ENCODE measurements at places on chromosomes 11 and 22. TPM values are rescaled to one million over a fixed set of nuclear protein-coding genes. Genes with fewer than 3 reads are reported as not detected.
A peak's percentile ranks its signal among the peaks of the same experiment; 100 is the strongest.

Gene LINC01488
- total RNA-seq, result not detected

Gene MYRF
- 0.70 TPM for total RNA-seq

Gene KCNK7
- total RNA-seq, result 0.59 TPM

Gene RIC3
- 9.4 TPM for total RNA-seq

Gene TOB2
- total RNA-seq, result 59.8 TPM

Gene ADAMTS15
- total RNA-seq, result not detected

Gene SPI1
- total RNA-seq, result 1.8 TPM

Gene GSTT2
- total RNA-seq, result not detected

Gene CBX7
- total RNA-seq, result 26.4 TPM

Gene PLCB3
- 12.5 TPM for total RNA-seq

DNA sequence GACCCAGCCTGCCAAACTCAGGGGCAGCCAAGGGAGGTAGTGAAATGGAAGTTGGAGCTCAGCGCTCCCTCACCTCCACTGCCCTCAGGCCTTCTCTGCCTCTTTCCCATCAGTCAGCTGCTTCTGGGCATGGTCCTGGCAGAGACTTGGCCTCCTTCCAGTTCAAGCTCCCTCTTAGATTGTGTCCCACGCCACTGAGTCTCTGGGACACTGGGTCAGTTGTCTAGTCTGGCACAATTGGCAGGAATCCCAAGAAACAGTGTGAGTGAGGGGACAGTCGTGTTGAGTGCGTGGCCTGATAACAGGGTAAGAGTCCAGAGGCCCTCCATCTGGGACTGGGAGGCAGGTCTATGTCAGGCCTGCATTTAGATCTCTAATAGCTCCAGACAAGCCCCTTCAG, 7.1 kb upstream of the SLC35E4 start:
- no peak for DNase-seq

GRCh38 chr22:24403346-24403745, 24.1 kb upstream of the ADORA2A start:
- DNase-seq, result no peak

GRCh38 chr11:101288392-101288791, 158.8 kb upstream of the PGR start:
- no peak for DNase-seq

DNA sequence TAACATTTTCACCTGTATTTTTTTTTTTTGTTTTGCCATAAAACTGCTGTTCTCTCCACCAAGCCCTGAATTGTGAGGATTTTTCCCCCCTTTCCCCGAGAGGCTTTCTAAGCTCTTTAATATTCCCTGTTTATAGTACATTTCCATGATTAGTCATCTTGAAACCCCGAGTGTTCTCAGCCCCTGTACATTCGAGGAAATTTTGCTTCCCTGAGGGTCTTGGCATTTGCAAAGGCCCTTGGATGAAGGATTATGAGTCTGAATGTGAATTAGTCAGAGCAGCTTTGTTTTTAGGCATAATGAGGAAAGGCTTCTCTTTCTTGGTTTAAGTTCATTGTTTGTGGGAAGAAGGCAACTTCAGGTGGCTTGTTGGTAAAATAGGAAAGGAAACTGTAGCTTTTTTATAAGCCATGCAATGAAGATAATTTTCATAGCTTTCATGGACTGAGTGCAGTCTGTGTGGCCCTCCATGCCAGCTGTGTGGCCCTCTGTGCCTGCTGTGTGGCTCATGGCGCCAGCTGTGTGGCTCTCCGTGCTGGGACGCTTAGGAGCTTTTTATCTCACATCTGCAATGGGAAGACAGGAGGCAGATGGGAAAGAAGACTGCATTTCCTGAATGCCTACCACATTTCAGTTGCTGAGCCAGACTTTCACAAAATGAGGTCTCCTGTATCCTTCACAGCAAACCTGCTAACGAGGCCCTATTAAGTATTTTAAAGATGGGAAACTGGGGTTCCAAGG, 129.0 kb downstream of the TEAD1 start:
- DNase-seq, result no peak

GRCh38 chr11:79087238-79087960, 353.4 kb downstream of the TENM4 start:
- DNase-seq, result no peak

DNA sequence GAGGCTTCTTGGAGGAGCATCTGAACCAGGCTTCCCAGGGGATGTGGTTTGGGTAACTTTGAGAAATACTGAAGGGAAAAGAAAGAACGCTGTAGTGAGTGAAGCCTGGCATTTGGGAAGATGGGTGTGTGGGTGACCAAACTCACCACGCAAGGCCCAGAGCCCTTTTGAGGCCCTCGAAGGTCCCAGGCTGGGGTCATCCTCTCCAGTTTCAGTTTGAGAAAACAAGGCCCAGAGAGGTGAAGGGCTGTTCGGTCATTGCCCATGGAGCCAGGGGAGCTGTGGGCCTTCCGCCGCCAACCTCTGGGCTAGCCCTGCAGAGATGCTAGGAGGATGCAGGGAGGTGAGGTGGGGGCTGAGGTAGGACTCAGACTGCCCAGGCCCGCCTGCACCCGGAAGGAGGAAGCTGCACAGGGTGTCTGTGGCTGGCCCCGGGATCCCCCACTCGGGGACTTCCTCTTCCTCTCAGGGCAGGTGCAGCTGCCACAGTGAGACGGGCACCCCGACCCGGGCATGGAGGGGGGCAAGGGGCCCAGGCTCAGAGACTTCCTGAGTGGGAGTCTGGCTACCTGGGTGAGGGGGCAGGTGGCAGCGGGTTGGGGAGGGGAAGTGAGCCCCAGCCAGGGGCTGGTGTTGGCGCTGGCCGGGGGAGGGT, at the start of gene CCDC88B:
Gene CCDC88B, plus strand, starts transcription at position 451 of the 655 bp plus-strand sequence. Its CDS starts 63 bp downstream, at position 514.
- peak; percentile 83 for DNase-seq

DNA sequence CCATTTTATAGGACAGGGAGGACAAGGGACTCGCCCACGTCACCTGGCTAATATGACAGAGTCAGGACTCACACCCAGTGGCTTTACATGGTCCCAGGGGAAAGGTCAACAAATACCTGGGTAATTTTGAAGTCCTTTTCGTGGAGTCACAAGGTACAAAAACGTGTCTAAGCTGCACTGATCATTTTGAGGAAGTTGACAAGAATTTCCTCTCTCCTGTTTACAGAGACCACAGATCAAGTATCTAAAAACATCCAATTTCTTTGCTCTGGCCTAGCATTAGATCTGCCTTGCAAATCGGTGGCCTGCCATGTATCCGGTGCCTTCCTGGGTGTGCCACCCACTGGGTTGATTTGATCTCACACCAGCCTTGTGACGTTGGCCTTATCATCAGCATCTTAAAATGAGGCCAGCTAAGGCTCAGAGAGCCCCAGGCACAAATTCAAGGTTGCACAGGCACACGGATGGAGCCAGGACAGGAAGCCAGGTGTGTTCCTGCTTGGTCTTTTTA, 17.6 kb downstream of the GDPD5 start:
- DNase-seq, result peak; percentile 60

DNA sequence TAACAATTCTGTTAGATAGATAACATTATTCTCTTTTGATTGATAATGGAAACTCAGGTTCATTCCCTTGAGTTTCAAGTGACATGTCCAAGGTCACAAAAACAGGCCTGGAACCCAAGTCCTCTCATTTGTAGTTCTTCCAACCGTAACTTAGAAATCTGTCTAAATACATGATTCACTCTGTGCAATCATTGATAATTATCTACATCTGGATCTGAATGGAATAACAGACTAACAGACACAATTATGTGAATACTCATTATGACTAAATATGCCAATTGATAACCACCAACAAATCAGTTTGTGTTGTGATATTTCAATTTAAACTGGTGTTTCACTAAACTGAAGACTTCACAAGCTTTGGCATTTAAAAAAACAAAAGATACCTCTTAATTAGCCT, 71.0 kb downstream of the RBFOX2 start:
- DNase-seq, result no peak

GRCh38 chr11:128690665-128691101, 3.2 kb upstream of the FLI1 start:
- no peak for DNase-seq

- no peak for DNase-seq
Observed at GRCh38 chr11:103274025-103274424, 164.8 kb downstream of the DYNC2H1 start.

GRCh38 chr11:26806219-26806618, 84.4 kb upstream of the SLC5A12 start:
- DNase-seq, result no peak

DNA sequence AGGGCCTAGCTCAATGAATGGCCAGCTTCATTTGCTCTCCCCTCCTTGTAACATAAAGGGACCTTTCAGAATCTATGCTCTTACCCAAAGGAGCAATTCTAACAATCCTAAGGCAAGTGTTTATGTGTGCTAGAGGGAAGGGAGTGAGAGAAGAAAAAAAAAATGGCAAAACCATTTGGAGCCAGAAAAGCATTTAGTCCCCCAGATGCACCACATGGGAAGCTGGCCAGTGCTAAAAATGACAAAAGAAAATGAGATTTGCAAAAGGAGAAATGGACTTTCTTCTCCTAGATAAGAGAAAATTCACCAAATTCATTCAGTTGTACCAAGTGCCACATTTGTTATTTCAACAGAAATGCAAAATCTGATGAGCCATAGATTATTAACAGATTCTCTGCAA, 52.8 kb downstream of the SERGEF start:
- DNase-seq, result no peak

GRCh38 chr11:78040691-78041379, 17.8 kb upstream of the KCTD14 start:
- no peak for DNase-seq

GRCh38 chr22:19942157-19943081, 801 bp upstream of the TXNRD2 start:
- DNase-seq, result no peak

DNA sequence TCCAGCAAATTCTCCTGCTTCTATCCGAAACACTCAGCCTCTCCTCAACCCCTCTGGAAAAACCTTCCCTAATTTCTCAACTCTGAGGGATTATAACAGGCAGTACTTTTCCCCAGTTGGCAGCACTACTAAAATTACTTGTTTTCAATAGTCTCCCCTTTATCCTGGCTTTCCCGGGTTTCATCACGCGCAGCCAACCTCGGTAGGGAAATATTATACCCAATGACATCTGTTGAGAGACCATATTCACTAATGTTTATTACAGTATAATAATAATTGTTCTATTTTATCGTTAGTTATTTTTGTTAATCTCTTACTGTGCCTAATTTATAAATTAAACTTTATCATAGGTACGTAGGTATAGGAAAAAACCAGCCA, 330 bp upstream of the POLD3 start:
- DNase-seq, result no peak

GRCh38 chr22:19629720-19630419, 84.4 kb upstream of the SEPTIN5 start:
- DNase-seq, result peak; percentile 71

GRCh38 chr11:102389253-102389652, 42.2 kb downstream of the BIRC2 start:
- DNase-seq, result no peak

- no peak for DNase-seq
Observed at GRCh38 chr11:12001186-12001585, 7.2 kb downstream of the DKK3 start.

GRCh38 chr22:26097840-26098239, 71.4 kb upstream of the SEZ6L start:
- DNase-seq, result no peak

DNA sequence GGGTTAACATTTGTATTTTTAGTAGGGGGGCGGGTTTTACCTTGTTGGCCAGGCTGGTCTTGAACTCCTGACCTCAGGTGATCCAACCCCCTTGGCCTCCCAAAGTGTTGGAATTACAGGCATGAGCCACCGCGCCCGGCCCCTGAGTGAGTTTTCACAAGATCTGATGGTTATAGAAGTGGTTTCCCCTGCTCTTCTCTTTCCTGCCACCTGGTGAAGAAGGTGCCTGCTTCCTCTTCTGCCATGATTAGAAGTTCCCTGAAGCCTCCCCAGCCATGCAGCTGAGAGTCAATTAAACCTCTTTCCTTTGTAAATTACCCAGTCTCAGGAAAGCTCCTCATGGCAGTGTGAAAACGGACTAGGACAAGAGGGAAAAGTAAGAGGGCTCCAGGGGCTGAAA, 259.1 kb upstream of the PLET1 start:
- no peak for DNase-seq

GRCh38 chr22:39090426-39091064, 6.5 kb upstream of the APOBEC3H start:
- peak; percentile 85 for DNase-seq

All from CD8-positive, alpha-beta memory T cell (primary cell).